ENCODE measurements at places on chromosomes 16 and 17.

GRCh38 chr17:48997103-48997826 is at the start of gene IGF2BP1:
TSS of gene IGF2BP1 (plus strand) at chr17:48997385. CDS start at chr17:48997746, 361 bp downstream.
- no peak for DNase-seq

DNA sequence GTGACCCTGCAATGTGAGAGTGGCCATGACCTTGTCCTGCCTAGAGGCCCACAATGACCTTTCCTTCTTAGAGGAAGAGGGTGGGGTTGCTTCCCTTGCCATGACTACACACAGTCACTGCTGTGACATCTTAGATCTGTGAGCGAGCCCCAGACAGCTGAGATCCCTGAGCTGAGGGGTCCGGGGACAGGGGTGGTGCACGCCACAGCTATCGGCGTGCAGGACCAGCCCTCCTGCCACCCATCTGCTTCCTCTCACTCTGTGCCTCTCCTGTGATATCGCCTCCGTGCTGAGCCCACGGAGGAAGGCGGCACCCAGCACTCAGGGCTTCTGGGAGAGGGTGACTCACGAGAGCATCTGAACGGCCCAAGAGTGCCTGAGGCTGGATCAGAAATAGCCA is 35.2 kb downstream of the KIAA0513 start:
- DNase-seq = no peak

DNA sequence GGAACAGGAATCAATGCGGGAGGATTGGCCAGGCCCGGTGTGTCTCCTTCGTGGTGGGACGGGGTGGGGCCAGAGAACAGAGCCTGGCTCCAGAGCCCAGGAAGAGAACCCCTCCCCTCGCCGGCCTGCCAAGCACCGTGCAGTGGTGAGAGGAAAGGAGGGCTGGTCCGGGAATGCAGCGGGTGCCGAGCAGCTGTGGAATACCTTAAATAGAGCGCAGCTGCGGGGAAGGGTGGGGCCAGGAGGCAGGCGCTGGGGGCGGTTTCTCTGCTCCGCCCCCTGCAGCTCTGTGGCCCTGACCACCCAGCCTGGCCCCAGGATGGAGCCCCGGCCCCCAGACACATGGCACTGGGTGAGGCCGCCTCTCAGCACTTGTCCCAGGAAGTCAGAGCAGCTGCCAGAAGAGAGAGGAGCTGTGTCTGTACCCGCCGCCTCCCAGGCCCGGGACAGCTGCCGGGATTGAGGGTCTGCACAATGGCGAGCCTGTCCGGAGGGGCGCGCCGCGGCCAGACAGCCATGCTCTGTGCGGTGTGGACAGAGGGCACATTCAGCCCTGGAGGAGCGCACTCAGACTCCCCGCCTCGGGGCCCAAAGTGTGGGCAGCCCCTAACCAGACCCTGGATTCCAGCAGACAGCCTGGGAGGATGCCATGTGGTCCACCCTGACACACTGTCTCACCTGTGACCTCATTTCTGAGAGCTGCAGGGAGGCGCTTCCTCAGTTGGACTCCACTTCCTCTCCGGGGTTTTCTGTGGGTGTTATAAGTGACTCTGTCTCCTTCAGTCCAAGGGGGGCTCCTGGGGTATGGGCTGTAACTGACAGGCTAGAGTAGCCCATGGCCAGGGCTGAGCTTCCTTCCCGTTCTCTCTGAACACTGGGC is 268.8 kb downstream of the SEC14L1 start:
- no peak for DNase-seq

GRCh38 chr17:16477255-16477654 is 14.7 kb downstream of the LRRC75A start:
- DNase-seq = no peak

GRCh38 chr17:73189417-73190099 is 3.3 kb upstream of the COG1 start:
- DNase-seq = no peak

DNA sequence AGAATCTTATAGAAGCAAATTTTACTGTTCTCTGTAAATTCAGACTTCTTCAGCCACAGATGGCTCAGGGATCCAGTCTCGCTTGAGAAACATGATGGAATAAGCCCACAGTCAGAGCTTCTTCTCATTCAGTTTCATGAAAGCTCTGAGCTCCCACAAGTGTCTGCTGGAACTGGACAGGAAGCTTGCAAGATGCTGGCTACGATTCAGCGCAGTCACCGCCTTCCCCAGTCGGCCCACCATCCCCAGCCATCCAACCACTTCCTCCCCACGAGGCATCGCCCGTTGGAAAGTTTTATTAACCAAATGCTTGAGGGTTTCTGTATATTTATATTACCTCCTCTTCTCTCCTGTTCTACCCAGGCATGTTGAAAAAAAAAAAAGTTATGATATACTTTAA is 171.7 kb downstream of the ZFHX3 start:
- DNase-seq = no peak

DNA sequence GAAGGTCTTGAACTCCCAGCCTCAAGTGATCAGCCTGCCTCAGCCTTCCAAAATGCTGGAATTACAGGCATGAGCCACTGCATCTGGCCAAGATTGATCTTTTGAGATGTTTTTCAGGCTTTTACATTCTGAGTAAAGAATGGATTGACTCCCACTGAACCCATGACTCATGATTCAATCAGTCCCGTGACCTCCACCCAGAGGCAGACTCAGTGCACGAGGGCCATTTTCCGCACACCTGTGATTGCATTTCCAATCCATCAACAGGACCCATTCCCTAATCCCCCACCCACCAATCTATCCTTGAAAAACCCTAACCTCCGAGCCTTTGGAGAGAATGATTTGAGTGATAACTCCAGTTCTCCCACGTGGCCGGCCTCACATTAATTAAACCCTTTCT is 40.4 kb upstream of the PRKCB start:
- DNase-seq = no peak

DNA sequence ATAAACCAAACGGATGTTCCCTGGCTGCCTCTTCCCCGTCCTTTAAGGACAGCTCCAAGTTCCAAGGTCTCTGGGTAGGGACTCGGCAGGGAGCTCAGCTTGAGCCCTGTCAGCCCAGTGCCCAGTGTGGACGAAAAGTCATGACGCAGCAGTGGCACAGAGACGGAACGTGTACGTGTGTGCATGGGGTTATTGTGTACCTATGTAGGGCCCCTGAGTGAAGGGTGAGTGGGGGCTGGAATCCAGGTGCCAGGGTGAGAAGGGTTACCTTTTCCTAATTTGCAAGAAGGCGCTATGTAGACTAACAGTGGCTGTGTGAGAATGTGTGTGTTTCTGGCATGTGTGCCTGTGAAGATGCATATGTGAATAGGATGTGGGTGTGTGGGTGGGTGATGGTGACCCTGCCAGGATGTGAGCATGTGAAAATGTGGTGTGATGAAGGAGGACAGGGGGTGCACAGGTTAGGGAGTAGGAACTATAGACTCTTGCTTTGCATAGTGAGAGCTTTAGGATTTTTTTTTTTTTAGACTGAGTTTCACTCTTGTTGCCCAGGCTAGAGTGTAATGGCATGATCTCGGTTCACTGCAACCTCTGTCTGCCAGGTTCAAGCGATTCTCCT is 6.0 kb downstream of the SCN4A start:
- DNase-seq = no peak

- no peak for DNase-seq
These were observed 29.9 kb upstream of the PAFAH1B1 start for GRCh38 chr17:2563543-2563942.

- DNase-seq = no peak
These were observed 63.0 kb downstream of the TMEM100 start for GRCh38 chr17:55659661-55660060.

Measured in activated T-cell treated with anti-CD3 and anti-CD28 coated beads for 4 hours (primary cell).